Glutamatergic neuron (in vitro differentiated cells): ENCODE measurements at places on chromosomes 2 and 18.

DNA sequence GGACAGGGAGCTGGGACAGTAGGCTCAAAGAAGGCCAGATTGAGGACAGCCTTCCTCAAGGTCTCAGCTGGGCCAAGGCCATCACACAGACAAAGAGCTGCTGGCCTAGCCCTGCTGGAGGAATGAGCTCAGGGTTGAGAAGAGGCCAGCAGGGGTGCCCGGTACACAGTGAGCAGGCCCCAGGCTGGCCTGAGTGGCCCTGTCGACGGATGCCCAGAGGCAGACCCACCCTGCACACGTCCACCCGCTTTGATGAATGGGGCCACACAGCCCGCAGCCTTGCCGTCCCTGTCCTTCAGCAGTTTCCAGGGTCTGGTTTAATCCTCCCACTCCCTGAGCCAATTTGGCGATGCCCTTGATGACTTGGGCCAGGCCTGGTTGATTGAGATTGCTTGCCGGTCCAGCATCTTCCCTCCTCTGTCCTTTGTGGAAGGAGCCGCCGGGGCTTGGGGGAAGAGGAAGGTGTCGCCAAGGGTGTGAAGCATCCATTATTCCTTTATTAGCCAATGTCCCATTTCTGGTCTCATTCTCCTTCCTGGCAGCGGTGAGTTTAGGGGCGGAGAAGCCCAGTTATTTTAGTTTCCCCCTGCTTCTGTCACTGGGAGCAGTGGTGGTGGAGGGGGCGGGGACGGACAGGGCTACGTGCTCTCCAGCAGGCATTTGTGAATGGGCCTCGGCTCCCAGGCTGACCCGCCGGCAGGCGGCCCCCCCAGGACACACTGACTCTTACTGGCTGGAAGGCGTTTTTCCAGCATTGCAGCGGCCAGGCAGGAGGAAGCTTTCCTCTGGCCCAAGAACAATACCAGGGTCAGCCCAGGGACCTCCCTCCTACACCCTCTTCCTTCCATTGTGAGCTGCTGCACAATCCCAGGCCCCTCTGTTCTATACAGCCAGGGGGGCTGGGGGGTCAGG is 141.8 kb downstream of the CTIF start:
- peak; percentile 7 for DNase-seq

- no peak for DNase-seq
Observed at GRCh38 chr2:126765395-126765794, 109.4 kb downstream of the GYPC start.

- DNase-seq = no peak
Observed at GRCh38 chr18:23105581-23106219, 29.6 kb upstream of the CABLES1 start.

DNA sequence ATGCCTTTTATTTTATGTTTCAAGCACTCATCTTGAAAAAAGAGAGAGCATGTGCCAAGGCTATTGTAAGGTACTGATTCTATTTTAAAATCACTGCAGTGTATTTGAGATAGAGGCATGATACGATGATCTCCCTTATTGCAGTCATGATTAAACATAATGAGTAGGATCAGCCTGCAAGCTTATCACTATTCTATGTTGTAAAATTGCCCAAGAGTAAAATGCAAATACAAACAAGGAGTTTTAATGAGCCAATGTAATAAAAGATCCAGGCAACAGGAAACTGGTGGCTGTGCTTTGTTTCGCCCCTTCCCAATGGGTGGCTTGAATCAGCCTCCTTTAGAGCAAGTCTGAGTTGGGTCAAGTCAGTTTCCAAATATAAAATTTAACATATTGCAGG is 116.4 kb upstream of the RBMS1 start:
- DNase-seq = no peak
